ENCODE measurements at places on chromosomes 12 and 14.

DNA sequence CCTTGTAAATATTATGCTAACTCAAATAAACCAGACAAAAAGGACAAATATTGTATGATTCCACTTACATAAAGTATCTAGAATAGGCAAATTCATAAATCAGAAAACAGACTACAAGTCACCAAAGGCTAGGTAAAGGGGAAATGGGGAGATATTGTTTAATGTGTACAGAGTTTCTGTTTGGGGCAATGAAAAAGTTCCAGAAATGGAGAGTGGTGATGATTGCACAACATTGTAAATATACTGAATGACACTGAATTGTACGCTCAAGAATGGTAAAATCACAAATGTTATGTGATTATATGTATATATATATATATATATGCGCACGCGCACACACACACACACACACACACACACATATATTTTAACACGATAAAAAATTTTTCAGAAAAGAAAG lies 182.5 kb downstream of the SLC2A13 start:
- no peak for DNase-seq

- DNase-seq, result no peak
These were observed 67.1 kb downstream of the TUNAR start for GRCh38 chr14:95943699-95944098.

DNA sequence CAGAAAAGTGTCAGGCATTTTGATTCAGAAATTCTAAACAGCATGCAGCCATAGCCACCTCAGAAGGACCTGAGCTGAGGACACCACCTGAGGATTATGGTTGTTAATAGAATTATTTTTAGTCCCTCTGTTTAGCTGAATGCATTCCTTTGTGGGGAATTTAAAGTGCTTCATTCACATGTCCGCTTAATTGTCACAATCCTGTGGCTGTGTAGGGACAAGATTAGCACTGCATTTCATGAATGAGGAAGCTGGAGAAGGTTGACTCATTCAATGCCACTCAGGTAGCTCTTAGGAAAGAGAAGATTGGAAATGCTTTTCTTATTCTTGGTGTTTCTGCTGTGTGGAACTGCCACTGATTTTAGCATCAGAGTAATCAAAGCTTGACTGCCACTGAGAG lies 42.0 kb upstream of the KRR1 start:
- no peak for DNase-seq

DNA sequence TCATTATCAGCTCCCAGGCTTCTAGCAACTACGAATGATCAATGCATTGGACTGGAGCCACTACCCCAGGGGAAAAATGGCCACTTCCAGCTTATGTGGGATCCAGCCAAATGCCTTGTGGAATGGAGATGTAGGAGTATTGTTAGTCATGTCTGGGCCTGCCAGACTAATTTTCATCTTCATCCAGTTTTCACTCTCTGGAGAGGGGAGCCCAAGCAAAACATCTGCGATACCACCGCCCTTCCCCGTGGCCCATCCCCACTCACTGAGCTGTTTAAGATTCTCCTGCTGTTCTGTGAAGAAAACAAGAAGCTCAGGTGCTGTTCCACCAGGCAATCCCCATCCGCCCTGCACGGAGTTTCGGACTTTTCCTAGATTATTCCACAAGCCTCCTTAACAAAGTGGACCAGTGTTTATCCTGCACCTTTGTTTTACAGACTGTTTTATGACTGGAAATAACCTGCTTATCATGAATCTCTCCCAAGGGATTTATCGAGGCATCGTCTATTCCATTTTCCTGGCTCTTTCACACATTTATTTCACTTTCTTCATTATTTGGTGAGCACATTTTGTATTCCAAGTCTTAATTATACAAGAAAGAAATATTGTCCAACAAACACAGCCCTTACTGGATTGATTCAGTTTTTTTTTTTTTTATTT lies 35.5 kb upstream of the MAX start:
- DNase-seq, result no peak

GRCh38 chr14:67417633-67418032 lies 5.7 kb upstream of the PLEK2 start:
- DNase-seq, result no peak

DNA sequence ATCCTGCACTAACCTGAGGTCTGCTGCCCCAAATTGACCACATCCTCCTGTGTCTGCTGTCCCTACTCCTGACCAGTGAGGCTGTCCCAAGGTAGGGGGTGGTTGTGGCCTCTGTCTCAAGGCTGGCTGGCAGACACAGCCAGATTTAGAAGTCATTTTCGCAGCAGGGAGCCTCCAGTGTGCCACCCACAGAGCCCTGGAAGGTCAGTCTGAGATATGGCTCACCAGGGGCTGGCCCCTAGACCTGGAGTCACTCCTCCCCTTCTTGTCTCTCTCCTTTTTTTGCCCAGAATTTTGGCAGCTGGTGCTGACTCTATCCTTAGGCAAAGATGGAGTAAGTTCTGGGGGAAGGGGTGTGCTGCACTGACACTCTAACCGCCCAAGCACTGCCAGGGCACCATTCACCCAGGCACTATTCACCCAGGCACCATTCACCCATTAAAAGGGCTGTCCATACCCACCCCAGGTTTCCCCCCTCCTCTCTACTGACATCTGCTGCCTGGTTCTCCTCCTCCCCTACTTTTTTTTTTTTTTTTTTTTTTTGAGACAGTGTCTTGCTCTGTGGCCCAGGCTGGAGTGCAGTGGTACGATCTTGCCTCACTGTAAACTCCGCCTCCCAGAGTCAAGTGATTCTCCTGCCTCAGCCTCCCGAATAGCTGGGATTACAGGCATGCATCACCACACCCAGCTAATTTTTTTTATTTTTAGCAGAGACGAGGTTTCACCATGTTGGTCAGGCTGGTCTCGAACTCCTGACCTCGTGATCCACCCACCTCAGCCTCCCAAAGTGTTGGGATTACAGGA lies 7.7 kb downstream of the DDN start:
- DNase-seq, result no peak

DNA sequence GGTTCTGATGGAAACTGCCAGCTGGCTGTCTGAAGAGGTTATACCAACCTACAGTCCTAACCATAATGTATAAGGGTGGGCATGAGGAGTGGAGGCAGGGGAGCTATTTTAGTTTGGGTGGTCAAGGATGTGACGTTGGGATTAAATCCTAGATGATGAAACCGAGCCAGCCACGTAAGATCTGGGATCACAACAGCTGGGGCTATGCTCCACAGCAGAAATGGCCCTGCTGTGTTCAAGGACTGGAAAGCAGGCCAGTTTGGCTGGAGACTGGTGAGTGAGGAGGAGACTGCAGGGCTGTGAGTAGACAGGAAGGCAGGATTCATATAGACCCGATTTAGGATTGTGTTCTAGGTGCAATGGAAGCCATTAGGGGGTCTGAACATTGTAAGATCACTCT lies 66.1 kb downstream of the SAMD4A start:
- DNase-seq, result no peak

- DNase-seq, result no peak
These were observed 24.9 kb downstream of the UBE3B start for GRCh38 chr12:109502332-109502731.

All from T-helper 22 cell (primary cell).